SIG-M5 (cell line): ENCODE measurements at places on chromosomes 2 and 18.
A peak's percentile ranks its signal among the peaks of the same experiment; 100 is the strongest.

- peak; percentile 47 for DNase-seq
Observed at GRCh38 chr2:203811491-203812221, 55.9 kb upstream of the CTLA4 start.

- no peak for DNase-seq
Observed at GRCh38 chr2:20611077-20611843, 39.6 kb downstream of the HS1BP3 start.

DNA sequence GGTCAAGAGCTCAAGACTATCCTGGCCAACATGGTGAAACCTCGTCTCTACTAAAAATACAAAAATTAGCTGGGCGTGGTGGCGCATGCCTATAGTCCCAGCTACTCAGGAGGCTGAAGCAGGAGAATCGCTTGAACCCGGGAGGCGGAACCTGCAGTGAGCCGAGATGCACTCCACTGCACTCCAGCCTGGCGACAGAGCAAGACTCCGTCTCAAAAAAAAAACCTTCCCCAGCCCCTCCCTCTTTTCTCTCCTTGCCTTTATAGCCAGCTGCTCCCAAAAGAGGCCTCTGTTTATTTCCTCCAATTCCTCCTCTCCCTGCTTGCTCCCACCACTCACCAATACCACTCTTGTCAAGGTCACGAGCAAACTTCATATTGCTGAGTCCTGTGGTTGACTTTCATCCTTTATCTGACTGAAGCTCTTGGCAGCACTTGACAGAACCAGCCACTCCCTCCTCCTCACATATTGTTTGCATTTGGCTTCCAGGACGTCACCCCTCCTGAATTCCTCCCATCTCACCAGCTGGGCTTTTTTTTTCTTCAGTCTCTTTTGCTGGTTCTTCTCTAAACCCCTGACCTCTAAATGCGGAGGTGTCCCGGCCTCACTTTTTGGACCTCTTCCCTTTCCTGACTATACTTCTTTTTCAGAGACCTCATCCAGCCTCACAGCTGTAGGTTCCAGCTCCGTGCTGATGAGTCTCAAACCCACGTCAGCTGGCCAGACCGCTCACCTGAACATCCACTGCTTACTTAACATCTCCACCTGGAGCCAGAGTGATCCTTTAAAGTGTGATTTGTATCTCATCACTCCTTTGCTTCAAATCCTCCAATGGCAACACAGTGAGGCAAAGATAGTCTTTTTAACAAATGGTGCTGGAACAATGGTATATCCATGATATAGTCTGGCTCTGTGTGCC, 84.6 kb upstream of the CAB39 start:
- no peak for DNase-seq

DNA sequence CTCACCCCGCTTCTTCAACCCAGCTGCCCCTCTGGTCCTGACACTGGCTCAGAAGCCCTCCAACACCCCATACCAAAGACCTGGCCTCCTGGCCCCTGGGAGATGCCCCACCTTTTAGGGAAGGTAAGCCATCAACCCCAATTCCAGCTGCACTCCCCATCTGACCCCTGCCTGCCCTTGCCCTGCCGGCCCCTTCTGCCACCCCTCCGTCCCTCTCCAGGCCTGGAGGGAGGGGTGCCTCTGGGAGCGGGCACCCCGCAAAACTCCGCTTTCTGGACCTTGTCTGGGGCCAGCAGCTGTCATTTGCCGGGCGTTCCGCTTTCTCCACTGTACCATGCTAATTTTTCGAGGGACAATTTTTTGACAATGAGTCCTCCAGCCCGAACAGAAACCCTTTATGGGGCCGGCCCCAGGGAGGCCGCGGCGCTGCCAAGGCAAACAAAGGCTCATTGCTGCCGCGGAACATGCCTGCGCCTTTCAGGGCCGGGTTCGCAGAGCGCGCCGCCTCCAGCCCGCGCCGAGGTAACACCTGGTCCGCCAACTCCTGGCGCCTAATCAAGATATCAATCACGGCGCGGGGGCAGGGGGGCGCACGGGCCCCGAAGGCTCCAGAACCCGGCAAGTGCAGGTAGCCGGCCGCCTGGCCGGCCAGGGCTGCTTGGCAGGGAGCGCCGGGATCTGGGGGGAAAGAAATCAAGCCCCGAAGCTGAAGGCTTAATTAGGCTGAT, 96.0 kb downstream of the INHBB start:
- no peak for DNase-seq

DNA sequence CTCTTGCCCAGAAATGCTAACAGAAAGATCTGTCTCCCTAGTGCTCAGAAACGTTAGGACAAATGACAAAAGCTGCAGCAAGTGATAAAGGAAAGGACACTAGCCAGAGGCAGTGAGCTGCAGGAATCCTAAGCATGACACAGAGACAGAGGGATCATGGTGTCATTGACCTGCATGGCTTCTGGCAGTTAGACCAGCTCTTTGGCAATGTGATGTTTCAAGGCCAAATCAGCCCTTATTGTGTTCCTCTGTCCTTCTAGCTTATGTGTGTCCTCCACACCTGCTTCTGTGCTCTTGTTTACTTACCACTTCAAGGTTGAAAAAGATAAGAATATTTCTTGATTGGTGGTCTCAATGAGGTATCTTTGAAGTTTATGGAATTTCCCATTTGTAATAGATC, 120.8 kb downstream of the RHBDD1 start:
- DNase-seq, result no peak

GRCh38 chr2:9336576-9337314, 86.6 kb downstream of the ITGB1BP1 start:
- no peak for DNase-seq

- DNase-seq, result no peak
Observed at GRCh38 chr2:132645176-132645575, 24.8 kb downstream of the LYPD1 start.

DNA sequence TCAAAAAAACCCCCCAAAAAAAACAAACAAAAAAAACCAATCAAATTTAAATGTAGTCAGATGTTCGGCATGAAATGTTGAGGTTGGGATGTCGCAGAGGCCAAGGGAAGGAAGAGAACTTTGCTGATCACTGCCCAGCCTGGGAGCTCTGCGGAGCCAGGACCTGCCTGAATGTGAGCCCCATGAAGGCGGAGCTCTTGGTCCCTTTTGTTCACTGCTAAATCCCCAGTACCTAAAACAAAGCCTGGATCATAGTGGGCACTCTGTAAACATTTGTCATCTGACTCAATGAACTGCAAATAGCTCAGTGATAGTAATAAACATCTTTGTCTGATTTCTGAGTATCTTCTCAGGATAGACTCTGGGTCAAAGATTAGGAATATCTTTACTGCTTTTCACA, 64.0 kb downstream of the NGEF start:
- DNase-seq, result no peak

GRCh38 chr2:238378230-238379095, 48.3 kb upstream of the ASB1 start:
- no peak for DNase-seq

GRCh38 chr2:181275643-181276070, 181.5 kb upstream of the ITGA4 start:
- no peak for DNase-seq

GRCh38 chr2:39646267-39646666, 19.4 kb upstream of the TMEM178A start:
- DNase-seq, result no peak

- DNase-seq, result peak; percentile 99
Observed at GRCh38 chr2:37635504-37636380, 35.7 kb downstream of the CDC42EP3 start.

- DNase-seq, result no peak
Observed at GRCh38 chr2:142100139-142100873, 30.5 kb downstream of the LRP1B start.

GRCh38 chr2:188916736-188917135, 57.4 kb upstream of the COL3A1 start:
- no peak for DNase-seq

- no peak for DNase-seq
Observed at GRCh38 chr2:143429932-143430679, 300.9 kb downstream of the ARHGAP15 start.

DNA sequence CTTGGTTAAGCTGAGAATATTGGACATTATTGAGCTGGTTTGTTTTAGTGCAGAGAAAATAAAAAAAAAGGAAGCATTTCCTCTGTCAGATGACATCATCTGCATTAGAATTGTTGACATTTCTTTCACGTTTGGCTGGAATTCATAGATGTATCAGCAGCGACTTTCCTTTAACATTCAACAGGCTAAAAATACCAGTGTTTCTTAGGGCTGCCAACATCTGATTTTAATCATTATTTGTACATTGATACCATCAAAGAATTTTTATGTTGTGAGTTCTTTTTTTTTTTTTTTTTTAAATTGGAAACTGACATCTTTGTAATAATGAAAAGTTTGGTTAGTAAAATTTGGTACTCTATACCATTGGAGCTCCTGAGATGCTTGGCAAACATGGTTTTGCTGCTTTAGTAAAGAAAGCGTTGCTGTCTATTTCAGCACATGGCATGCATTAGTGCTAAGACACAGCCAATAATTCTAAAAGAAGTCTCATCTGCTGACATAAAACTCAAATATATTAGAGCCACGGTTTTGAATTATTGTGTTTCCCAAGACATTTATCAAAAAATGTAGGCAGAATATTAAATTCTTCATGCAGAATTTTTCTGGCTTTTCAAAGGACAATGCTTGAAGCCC, 33.6 kb downstream of the GTF2A1L start:
- no peak for DNase-seq

DNA sequence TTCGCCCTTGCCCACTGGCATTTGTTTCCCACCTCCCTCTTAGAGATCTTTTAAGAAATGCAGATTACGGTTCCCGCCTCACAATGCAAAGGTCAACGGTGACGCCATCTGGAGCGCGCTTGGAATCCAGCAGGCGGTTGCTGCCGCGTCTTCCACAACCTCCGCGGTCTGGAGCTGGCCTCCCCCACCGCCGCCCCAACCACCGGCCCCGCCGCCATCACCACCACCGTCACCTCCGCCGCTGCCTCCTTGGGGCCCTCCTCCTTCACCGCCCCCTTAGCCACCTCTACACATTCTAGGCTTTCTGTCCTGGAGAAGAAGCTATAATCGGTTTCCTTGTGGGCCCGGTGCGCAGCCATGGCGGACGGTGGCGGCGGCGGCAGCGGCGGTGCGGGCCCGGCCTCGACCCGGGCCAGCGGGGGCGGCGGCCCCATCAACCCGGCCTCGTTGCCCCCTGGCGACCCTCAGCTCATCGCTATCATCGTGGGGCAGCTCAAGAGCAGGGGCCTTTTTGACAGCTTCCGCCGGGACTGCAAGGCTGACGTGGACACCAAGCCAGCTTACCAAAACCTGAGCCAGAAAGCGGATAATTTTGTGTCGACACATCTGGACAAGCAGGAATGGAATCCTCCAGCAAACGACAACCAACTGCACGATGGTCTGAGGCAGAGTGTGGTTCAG, at the start of gene BOD1L2:
TSS of gene BOD1L2 (plus strand) at position 132 of the 681 bp plus-strand sequence. CDS start at position 358, 226 bp downstream.
- DNase-seq, result no peak

GRCh38 chr2:190181123-190181669, 118.7 kb upstream of the MSTN start:
- DNase-seq, result no peak

DNA sequence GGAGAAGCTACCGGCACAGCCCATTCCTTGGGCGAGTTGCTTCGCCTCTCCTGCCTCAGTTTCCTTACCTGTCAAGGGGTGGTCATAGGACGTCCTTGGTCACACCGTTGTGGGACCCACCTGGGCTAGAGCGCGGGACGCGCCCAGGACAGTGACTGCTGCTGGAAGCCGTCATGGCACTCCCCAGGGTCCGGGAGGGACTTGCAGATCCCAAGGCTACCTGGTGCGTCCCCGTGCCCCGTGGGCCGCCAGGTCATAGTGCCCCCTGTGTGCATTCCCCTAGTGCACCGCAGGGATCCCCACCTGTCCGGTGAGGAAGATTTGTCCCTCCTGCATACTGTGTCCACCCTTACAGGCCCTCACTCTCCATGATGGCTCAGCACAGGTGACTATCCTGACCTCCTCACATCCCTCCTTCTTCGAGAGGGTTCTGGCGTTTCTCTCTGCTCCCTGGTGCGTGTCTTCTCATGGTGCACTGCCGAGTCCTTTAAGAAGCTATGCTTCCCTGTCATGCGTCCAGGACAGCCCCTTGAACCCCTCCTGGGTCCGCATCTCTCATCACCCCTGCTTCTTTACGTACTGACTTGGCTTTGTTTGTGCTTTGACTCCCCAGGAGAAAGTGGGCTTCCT, 886 bp upstream of the STK25 start:
- DNase-seq, result no peak

GRCh38 chr2:165843351-165843750, 49.3 kb upstream of the GALNT3 start:
- DNase-seq, result no peak

GRCh38 chr2:232494542-232494941, 6.9 kb upstream of the ECEL1 start:
- no peak for DNase-seq

GRCh38 chr2:26557244-26557925, 79.5 kb upstream of the OTOF start:
- DNase-seq, result no peak

- DNase-seq, result no peak
Observed at GRCh38 chr2:218860950-218861381, 1.4 kb downstream of the WNT6 start.

DNA sequence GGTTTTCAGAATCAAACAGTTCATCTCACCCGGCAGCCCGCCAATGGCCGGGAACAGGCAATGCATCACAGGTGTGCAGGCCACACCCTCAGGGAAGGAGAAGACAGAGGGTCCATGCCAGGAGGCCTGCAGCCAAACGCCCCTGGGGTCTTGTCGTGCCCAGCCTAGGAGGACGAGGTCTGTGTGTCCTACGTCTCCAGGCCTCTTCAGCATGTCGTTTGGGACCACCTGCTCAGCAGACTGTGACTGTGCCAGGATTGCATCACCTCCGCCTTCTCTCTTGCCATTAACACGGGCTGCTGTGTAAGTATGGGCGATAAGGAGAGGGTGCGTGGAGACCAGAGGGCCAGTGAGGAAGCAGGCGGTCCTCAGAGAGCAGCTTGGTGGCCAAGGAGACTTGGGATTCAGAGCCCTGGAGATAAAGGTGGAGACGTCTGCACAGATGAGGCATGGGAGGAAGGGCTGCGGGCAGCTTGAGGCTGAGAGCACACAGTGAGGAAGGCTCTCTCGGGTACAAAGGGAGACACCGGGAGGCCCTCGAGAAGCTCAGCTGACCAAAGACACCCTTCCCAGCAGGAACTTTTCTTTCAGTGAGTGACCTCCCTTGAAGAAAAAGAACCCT, 37.4 kb upstream of the KLHL29 start:
- no peak for DNase-seq

DNA sequence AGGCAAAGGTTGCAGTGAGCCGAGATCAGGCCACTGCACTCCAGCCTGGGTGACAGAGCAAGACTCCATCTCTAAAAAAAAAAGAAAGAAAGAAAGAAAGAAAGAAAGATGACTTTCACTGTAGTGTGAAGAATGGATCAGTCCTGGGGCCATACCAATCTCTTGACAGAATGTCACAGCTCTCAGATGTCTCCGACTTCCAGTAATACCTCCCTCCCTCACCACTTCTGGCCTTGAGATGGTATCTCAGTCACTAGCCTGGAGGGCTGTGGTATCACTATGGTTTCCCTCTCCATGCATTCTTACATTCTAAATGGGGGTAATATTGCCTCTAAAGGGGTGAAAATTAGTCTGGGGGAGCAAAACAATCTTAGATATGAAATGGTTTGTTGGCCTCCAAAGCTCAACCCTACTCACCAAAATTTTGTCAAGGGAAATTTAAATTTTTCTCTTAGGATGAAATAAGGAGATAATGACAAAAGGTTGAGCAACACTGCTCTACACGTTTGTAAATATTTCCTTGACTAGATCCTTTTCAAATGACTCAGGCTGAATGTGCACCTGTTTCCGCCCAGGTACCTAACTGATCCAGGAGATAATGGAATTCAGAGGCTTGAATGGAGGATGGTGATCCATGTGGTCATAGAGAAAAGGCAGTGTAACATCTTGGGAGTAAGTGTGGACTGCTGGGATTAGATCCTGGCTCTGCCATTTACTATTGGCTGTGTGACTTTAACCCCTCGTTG, 19.9 kb upstream of the SPRED2 start:
- no peak for DNase-seq
